ENCODE measurements at places on chromosomes 5 and 9.
A peak's percentile ranks its signal among the peaks of the same experiment; 100 is the strongest.

GRCh38 chr5:82538339-82539034 lies 260.3 kb upstream of the RPS23 start:
- no peak for DNase-seq

DNA sequence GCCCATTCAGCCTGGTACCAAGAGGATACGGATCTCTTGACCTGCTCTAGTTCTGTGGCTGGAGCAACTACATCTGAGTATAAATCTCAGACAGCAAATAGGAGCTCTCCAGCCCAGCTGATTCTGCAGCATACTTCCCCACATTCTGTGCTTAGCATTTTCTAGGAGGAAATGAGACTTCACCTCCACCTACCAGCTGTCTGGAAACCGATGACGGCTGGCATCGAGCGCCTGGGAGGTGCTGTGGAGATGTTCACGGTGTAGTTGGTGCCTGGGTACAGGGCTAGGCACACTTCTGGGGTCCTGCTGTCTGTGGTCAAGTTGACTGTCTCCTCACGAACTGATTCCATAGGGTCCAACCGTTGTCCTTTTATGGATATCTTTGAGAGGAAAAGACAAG lies 63.6 kb downstream of the SUSD1 start:
- no peak for DNase-seq

GRCh38 chr5:125659316-125660023 lies 763.7 kb upstream of the GRAMD2B start:
- DNase-seq, result no peak

GRCh38 chr9:128894764-128895163 lies 12.8 kb downstream of the LRRC8A start:
- DNase-seq, result no peak

DNA sequence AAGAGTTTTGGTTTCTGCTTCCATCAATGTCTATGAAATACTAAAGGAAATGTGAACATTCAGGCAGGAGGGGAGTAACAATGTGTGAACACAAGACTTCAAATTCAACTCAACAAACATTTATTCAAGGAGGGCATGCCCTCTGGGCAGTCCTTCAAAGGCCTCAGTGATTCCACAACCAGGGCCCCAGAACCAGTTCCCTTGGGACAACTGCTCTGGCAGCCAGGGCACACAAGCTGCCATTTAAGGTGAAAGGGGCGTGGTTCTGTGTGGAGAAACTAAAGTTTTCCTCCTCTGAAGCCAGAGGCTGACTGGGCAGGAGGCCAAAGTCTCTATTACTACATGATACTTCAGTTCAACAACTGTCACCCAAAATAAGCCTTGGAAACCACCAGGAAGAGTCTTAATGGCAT lies 3.2 kb downstream of the RBM18 start:
- DNase-seq, result peak; percentile 69

- peak; percentile 20 for DNase-seq
These were observed 21.8 kb downstream of the SLIT3 start for GRCh38 chr5:169279125-169279524.

DNA sequence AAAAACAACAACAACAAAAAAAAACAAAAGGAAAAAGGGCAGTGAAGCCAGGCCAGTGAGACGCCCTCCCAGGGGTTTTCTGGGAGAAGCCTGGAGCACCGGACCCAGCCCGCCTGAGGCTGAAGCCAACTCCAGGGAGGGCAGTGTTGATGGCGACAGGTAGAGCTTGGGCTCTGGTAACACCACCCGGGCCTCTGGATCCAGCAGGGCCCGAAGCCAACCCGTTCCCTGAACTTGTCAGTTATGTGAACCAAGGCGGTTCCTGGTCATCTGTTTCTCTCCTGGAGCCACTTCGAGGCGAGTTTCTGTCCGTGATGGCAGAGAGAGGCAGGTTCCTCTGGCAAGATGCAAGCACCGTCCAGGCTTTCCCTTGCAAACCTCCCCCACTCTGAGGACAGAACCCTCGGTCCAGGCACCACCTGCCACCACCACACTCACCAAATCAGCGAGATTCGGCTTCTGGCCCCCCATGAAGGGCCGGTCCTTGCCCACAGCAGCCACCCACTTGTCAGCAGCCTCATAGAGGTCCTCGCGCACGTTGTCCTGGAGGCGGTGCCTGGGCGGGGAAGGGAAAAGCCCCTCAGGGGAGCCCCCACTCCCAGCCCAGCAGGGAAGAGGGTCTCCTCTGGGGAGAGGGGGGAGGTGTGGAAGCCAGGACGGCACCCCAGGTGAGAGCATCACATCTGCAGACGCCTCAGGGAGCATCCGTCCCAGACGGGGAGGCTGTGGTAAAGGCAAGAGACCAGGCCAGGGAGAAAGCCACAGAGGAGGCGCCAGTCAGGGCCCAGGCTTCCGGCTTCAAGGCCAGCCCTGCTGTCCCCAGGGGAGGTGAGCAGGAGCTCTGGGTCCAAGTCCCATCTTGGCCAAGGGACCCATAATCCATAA lies 5.4 kb downstream of the PTGES2 start:
- DNase-seq, result no peak

DNA sequence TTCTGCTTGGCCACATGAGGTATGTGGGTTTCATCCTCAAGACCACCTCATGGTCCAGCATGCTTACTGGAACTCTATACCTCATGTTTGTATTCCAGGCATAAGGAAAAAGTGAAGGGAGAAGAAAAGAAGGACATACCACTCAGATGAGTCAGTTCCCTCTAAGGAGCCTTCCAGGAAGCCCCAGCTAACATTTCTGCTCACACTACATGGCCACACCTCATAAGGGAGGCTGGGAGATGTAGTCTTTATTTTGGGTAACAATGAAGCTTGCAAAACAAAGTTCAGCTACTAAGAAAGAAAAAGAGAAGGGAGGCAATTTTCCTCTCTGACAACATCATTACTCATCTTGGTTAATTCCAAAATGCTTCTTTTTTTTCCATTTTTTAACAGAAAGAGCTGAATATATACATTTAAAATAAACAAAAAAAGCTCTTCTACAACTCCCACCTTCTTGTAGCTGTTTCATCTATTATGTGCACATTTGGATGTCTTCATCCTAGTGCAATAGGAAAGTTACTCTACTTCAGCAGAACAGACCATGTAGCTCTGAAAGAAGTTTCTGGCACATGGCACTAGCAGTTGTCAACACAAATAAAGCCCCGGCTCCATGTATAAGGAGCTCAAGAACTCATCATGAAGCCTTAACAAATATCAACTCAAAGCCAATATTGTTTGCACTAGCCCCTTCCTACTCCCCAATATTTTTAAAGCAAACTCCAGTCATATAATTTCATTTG lies 123.6 kb upstream of the CCDC112 start:
- DNase-seq, result no peak

DNA sequence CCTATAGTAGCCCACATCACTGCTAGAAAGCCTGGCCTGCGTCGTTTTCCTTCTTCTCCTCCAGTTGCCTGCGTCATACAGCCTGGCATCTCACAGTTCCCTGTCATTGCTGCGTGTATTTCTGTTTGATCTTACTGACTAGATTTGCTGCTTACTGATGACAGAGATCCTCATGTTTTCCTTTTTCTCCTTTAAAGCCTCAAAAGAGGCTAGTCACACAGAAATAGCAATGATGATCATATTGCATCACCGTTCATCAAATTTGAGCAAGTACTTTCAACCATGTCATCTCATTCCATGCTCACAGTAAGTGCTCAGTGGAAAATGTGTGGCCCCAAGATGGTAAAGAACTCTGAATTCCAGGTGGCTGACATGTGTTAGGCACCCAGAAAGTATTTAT lies 76.8 kb downstream of the MVB12B start:
- DNase-seq, result no peak

DNA sequence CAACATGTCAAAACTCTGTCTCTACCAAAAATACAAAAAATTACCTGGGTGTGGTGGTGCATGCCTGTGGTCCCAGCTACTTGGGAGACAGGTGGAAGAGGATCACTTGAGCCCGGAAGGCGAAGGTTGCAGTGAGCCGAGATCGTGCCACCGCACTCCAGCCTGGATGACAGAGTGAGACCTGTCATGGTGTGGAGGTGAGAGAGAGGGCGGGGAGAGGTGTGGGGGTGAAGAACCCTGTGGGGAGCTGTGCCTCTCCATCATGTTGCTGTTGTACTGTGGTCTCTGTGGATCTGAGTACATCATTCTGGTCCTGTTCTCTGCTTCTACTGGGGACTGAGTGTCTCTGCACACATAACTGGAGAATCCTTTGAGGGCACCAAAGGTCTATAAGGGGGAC lies 11.3 kb upstream of the SLC34A1 start:
- DNase-seq, result no peak

- DNase-seq, result no peak
These were observed 104.1 kb downstream of the UGCG start for GRCh38 chr9:112000743-112001142.

GRCh38 chr9:2817999-2818803 lies 25.7 kb downstream of the PUM3 start:
- no peak for DNase-seq

GRCh38 chr5:161306351-161306995 lies 240.1 kb downstream of the GABRB2 start:
- no peak for DNase-seq

GRCh38 chr5:142293486-142293885 lies 31.3 kb downstream of the SPRY4 start:
- DNase-seq, result no peak

DNA sequence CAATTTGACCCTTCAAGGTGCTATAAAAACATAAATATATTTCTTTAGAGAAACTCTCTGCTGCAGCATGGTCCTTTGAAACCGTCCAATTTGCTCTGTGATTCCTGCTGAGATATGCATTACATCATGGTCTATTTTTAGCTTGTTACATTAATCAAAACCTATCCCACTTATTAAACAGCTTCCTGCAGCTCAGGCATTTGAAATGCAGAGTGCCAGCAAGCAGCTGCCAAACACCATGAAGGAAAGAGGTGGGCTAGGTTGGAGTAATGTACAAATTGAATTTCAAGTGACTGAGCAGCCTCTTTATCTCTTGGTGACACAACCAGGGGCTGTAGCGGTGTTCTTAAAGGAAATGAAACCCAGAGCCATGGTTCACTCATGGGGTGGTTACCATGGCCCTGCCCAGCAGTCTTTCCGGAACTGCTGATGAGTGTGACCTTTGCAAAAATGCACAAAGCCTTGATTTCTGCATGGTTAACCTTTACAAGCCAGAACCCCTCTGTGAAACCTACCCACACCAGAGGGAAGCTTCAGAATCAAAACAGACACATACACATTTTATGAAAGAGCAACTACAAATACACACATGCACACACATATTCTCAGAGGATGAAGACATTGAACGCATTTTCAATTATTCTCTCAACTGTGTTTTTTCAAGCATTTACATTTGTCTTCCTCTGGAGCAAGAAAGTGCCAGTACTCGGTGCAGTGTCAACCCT lies 155.8 kb upstream of the ZNF608 start:
- peak; percentile 30 for DNase-seq

GRCh38 chr9:132214027-132214622 lies 52.3 kb downstream of the NTNG2 start:
- DNase-seq, result peak; percentile 77

DNA sequence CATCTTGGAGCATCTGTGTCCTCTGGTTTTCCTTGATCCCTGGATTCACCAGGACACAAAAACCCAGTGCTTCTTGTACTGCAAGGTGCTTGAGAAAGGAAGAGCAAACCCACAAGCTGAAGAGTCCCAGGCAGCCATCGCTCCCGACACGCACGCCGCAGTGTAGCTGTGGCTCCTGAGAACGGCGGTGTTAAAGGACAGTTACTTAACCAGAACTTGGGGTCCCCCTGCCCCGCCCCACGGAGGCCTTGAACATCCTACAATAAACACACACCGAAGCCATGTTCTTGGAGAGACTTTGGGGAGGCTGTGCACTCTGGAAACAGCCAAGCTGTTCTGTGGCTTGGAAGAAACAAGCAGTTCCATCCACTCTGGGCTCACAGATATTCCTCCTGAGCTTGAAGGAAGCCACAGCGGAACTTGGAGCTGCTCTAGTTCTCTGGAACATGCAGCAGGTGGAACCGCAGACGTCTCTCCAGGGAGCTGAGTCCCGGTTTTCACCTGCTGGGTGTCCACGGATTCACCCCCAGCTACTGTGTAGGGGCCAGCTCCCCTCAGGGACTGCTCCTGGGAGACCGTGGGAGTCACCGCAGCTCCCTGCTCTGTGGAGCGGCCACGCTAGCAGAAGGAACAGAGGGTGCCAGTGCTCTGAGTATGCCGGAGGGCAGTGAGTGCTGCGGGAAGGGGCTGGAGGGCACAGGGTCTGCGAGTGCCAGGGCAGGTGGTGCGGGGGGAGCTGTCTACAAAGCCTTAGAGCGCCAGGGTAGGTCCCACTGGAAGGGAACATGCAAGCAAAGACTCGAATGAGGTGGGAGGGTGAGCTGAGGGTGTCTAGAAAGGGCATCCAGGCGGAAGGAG lies 107.3 kb downstream of the ADAMTS2 start:
- no peak for DNase-seq

GRCh38 chr5:53969176-53969730 lies 341.1 kb downstream of the ARL15 start:
- DNase-seq, result no peak

DNA sequence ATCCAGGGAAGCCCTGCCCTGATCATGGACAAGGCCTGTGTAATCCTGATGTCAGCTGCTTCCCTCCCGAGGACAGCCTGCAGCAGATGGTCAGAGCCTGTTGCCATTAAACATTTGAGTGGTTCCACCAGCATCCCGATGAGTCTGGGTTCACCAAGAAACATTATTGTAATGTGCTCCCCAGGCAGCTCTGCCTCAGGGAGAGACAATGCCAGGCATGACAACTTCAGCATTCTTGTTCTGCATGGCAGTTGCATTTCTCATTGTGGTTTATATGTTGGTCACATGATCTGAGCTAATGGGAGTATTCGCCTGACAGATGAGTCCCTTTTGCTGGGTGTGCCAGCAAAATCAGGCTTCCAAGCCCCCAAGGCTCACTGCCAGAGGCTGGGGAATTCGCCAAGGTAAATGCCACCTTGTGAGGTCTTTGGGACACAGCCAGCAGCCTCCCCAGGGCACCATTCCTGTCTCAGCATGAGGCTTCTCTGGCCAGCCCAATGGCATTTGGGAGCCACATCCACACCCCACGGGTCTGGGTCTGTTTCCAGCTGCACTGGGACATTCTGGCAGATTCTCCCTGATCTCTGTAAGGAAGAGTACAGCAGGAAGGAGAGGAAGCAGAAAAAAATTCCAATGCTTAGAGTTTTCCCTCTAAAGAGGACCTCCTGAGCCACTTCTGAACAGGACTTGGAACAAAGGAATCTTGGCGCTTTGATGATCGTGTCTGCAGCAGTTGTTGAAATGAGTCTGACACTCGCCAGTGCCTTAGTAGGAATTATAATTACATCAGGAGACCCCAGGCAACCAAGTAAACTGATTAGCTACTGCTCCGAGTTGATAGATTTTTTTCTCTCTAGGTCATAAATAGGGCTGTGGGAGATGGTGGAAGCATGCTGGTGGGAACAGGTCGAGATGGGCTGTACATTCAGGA lies 18.7 kb downstream of the KCNIP1 start:
- peak; percentile 44 for DNase-seq

DNA sequence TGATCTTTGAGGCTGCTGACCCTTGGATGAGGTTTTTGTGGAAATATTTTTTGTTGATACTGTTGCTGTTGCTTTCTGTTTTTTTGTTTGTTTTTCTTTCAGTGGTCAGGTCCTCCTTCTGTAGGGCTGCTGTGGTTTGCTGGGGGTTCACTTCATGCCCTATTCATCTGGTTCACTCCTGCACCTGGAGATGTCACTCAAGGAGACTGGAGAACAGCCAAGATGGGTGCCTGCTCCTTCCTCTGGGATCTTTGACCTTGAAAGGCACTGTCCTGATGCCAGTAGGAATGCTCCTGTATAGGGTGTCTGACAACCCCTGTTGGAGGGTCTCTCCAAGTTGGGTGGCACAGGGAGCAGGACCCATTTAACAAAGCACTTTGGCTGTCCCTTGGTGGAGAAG lies 67.0 kb upstream of the ACTBL2 start:
- DNase-seq, result no peak
